NCI-H1092 treated with DMSO at 0.1 percent for 48 hours (cell line): ENCODE measurements at places on chromosomes 13 and 19.

GRCh38 chr19:49758292-49758691 lies 4.8 kb downstream of the TSKS start:
- DNase-seq: no peak

GRCh38 chr13:21741396-21741979 lies 70.6 kb downstream of the FGF9 start:
- DNase-seq: no peak

DNA sequence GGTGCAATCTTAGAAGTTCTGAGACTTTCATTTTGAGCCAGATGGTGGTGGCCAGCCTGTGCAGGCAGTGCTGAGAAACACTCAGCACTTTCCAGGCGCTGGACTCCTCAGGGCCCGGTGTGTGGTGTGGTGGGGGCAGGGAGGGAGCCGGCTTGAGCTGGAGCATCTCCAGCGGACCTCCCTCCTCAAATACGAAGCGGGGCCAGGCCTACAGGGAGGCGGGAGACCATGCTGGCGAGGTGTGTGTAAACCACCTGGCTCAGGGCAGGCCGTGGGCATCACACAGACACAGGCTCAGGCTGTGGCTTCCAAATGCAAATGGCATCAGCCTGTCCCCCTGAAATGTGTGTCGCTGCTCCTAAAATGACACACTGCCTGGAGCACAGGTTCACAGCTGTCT lies 33.3 kb upstream of the RANBP3 start:
- no peak for DNase-seq

GRCh38 chr13:97339988-97340749 lies 93.8 kb upstream of the RAP2A start:
- DNase-seq: no peak

DNA sequence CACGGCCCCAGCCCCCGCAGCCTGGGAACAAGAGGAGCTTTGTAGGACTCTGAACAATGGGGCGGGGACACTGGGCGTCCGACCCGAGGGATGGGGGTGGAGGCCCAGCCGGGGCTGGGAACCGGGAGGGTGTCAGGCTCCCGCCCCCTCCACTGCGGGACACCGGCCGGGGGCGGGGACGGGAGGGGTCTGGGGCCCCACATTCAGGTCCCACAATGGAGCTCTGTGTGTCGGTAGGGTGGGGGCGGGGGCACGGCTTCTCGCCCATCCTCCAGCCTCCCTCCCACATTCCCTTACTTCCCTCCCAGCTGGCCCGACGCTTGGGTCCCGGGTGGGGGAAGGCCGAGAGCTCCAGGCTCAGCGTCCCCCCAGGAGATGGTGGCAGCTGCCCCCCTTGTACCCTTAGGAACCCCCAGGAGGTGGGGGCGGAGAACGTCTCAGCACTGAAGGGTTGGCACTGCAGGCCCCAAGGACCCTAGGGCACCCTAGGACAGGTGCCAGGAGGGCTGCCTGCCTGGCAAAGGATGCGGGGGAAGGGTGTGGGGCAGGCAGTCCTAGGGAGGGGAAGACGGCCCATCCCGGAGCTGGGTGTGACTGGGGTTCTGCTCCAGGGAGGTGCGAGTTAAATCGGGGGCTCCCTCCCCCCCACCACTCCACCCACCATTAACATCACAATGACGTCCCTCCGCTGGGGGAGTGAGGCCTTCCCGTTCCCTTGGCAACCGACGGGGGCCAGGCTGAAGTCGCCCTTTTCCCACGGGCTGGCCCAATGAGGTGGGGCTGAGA lies 5.3 kb downstream of the TTYH1 start:
- no peak for DNase-seq

DNA sequence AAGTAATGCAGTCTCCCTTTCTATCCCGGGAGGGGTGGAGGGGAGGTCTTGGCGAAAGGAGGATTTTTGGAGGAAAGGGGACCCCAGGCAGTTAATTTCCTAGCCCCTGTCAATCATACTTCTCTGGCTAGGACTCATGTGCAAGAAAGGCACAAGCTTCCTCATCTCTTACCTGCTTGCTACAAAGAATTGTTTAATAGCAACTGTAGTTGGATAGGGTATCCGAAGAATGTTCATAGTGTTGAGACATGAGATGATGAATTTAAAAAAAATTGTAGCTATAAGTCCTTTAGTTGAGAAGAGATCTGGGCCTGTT lies 525 bp downstream of the BORA start:
- no peak for DNase-seq

- DNase-seq: no peak
These were observed 204.9 kb upstream of the KL start for GRCh38 chr13:32811297-32811800.
